ENCODE measurements at places on chromosomes 6 and 20.
A peak's percentile ranks its signal among the peaks of the same experiment; 100 is the strongest.

- DNase-seq = peak; percentile 25
- no peaks in the 10 kb centered on the region for H3K36me3 ChIP-seq
- peaks cover 72% of the 10 kb centered on the region for H3K4me1 ChIP-seq
- H3K4me3 ChIP-seq = no peak overlapping the region
Observed at GRCh38 chr20:50331469-50332363, 141.1 kb downstream of the CEBPB start.

DNA sequence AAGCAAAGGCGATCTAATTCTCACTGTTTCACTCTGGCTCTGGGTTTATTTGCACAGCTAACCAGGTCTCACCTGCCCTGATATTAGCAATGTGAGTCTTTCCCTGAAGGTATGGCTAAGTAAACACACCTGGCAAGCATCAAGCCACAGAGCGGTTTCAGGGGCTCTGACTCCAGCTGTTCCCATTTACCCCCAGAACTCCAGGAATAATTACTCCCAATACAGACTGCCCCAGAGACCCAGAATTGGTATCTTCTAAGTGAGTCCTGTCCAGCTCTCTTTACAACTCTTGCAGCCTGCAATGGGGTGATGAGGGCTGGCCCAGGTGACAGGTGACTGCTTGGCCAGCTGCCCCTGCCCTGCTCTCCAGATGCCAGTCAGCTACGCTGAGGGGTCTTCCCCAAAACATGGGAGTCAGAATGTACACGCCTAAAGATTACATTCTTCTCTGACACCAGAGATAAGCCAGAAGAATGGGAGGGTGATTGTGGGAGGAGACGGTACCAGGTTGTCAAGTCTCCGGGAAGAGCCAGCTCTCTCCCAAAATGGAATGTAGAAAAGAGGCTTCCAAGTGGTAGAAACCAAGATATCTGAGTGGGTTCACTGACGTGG is 4.9 kb upstream of the LRRN4 start:
- H3K4me3 ChIP-seq = no peak overlapping the region
- DNase-seq = no peak
- H3K4me1 ChIP-seq = peaks cover 60% of the 10 kb centered on the region

- H3K27me3 ChIP-seq = peaks cover 3% of the 10 kb centered on the region
- H3K27ac ChIP-seq = peak overlapping the region; percentile 59
- DNase-seq = no peak
- H3K4me1 ChIP-seq = peaks cover 50% of the 10 kb centered on the region
Observed at GRCh38 chr6:108942556-108943492, 94.6 kb downstream of the ARMC2 start.

DNA sequence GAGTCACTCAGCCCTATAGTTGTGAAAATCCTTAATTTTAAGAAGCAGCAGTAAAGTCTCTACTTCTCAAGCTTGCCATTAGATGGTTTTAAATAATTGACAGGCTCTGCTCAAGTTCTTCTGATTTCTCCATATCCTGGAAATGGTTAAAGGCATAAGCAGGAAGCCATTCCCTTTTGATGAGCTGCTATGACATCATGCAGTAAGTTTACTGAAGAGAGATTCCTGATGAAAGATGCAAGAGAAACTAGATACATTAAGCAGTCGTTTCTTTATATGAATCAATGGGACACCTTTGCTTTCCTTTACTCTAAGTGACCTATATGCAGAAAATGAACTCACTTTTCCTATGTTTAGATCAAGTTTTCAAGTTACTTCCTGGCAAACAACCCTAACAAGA is 9.8 kb downstream of the POPDC3 start:
- H3K4me3 ChIP-seq = no peak overlapping the region
- no peaks in the 10 kb centered on the region for H3K36me3 ChIP-seq
- no peak for DNase-seq
- H3K27ac ChIP-seq = no peak overlapping the region

GRCh38 chr20:62030357-62030756 is 35.3 kb downstream of the TAF4 start:
- H3K36me3 ChIP-seq = peaks cover 17% of the 10 kb centered on the region
- no peak overlapping the region for H3K4me3 ChIP-seq
- DNase-seq = no peak
- peaks cover 4% of the 10 kb centered on the region for H3K27me3 ChIP-seq
- no peak overlapping the region for H3K27ac ChIP-seq

GRCh38 chr20:44120676-44121425 is 66.1 kb downstream of the JPH2 start:
- peaks cover 44% of the 10 kb centered on the region for H3K4me1 ChIP-seq
- no peaks in the 10 kb centered on the region for H3K36me3 ChIP-seq
- no peak for DNase-seq
- H3K4me3 ChIP-seq = no peak overlapping the region
- peaks cover 3% of the 10 kb centered on the region for H3K27me3 ChIP-seq
- peak overlapping the region; percentile 87 for H3K27ac ChIP-seq

DNA sequence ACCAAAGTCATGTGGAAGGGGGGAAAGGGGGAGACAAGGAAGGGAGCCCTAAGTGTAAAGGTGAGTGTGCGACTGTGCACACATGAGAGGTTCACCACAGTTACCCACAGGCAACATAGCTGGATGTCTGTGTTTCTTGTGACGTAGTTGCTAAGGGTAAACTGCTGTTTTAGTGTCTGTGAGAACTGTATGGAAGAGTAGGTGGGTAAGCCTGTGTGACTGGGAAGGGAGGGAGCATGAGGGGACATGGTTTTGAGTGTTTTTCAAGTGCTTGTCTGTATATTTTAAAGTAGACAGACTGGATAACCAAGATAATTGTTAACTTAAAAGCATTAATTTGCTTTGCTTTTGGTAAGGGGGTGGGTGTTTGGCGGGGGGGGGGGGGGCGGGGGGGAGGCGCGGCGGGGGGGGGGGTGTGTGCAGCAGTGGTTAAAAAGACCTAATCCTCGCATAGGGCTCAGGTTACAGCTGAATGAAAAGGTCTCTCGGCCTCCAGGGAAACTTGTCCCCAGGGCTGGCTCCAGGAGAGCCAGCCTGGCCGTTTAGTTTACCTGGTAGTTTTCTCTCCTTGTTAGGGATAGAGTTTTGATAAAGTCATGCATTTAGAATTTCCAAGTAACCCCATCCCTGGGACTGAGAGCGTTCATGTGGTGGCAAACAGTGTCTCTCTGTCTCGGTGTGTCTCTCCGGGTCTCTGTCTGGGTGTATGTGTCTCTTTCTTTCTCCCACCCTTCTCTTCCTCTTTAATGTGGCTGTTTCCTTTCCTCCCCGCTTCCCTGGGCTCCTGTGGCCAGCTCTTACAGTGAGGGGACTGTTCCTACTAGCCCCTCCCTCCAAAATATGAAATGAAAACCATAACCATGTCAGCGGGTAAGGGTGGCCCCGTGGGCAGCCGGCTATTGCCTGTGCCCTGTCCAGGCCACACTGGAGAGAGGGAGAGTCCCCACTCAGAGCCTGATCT is 3.4 kb downstream of the SCUBE3 start:
- peak; percentile 22 for DNase-seq
- peaks cover 10% of the 10 kb centered on the region for H3K27me3 ChIP-seq
- peak overlapping the region; percentile 88 for H3K27ac ChIP-seq
- H3K4me1 ChIP-seq = peaks cover 77% of the 10 kb centered on the region
- H3K4me3 ChIP-seq = peak overlapping the region; percentile 89
- H3K36me3 ChIP-seq = peaks cover 5% of the 10 kb centered on the region

DNA sequence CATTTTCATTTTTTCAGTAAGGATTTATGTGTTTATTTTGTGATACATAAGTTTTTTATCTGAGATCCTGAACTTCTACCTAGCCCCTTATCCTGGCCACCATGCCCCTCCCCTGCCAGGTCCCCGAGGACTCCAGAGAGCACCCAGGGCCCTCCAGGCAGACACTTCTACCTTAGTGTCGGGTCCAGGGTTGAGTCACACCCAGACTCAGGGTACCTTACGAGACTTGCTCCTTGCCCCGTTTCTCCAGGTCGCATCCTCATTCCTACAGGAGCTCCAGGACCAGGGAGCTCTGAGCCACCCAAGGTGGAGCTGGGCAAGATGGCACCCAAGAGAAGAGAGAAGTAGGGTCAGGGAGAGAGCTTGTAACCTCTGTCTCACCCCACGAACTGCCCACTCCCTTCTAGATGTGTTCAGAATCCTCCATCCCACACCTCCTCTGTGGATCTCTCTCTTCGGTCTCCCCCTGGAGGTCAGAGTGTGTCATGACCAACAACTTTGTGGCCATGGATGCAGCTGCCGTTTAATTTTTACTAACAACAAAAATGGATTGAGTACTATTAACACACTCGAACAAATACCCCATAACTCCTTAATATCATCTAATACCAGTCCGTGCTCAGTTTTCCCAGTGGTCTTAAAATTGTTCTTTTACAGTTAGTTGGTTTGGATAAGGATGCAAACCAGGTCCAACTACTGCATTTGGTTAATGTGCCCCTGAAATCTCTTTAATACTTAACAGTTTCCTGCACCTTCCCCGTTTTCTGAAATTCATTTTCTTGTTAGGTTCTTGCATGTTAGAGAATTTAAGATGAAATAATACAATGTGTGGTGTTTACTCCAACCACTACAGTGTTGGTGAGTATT is 130.6 kb upstream of the INSM1 start:
- H3K4me3 ChIP-seq = no peak overlapping the region
- no peaks in the 10 kb centered on the region for H3K4me1 ChIP-seq
- DNase-seq = peak; percentile 54
- H3K36me3 ChIP-seq = no peaks in the 10 kb centered on the region

DNA sequence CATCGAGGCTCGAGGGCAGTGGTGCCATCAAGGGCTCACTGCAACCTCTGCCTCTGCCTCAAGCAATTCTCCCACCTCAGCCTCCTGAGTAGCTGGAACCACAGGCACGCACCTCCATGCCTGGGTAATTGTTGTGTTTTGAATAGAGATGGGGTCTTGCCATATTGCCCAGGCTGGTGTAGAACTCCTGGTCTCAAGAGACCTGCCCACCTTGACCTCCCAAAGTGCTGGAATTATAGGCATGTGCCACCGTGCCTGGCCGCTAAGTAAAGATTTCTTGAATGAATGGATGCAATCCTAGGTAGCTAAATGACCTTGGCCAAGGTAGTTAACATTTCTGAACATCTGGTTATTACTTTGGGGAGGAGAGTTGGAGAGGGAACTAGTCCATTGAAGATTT is 7.4 kb downstream of the SCAF8 start:
- peaks cover 35% of the 10 kb centered on the region for H3K4me1 ChIP-seq
- no peak for DNase-seq
- H3K36me3 ChIP-seq = peaks cover 56% of the 10 kb centered on the region
- H3K27ac ChIP-seq = peak overlapping the region; percentile 52
- no peaks in the 10 kb centered on the region for H3K27me3 ChIP-seq
- H3K4me3 ChIP-seq = no peak overlapping the region

GRCh38 chr6:79586548-79586947 is 44.6 kb upstream of the SH3BGRL2 start:
- H3K27me3 ChIP-seq = no peaks in the 10 kb centered on the region
- H3K27ac ChIP-seq = peak overlapping the region; percentile 63
- H3K4me3 ChIP-seq = no peak overlapping the region
- H3K4me1 ChIP-seq = no peaks in the 10 kb centered on the region

DNA sequence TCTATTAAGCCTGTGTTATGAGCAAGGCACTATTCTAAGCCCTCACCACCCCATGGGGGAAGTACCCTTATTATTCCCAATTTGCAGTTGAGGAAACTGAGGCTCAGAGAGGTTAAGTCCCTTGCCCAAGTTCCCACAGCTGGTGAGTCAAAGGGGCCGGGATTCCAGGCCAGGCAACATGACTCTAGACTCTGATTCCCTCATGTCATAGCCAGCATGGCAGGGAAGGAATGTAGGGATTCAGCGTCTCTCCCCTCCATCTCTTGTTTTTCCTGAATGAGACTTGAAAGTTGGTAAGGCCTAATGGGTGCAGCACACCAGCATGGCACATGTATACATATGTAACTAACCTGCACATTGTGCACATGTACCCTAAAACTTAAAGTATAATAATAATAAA is 6.7 kb downstream of the C6orf132 start:
- no peak for DNase-seq
- peaks cover 4% of the 10 kb centered on the region for H3K36me3 ChIP-seq
- H3K4me1 ChIP-seq = peaks cover 45% of the 10 kb centered on the region
- H3K4me3 ChIP-seq = no peak overlapping the region

- H3K36me3 ChIP-seq = no peaks in the 10 kb centered on the region
- H3K27me3 ChIP-seq = peaks cover 34% of the 10 kb centered on the region
- no peak for DNase-seq
- H3K4me1 ChIP-seq = peaks cover 8% of the 10 kb centered on the region
- H3K27ac ChIP-seq = no peak overlapping the region
Observed at GRCh38 chr6:34196833-34197195, 39.9 kb upstream of the HMGA1 start.

DNA sequence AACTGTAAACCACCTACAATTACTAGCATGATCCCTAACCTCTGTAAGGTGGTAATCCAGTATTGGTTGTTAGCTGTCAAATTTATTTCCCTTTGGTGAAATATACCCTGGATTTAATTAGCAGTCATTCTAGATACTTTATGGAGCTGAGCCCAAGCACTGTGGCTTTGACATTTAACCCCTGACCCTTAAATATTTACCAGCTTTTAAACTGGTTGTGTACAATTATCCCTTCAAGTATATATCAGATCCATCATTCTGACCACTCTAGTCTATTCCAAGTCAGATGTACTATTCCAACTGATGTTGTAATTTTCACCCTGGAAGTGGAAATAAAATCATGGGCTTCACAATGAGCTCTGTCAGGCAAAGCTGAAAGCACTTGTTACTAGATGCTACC is 229.6 kb downstream of the FOXC1 start:
- no peak overlapping the region for H3K4me3 ChIP-seq
- no peaks in the 10 kb centered on the region for H3K36me3 ChIP-seq
- peaks cover 14% of the 10 kb centered on the region for H3K4me1 ChIP-seq
- peaks cover 8% of the 10 kb centered on the region for H3K27me3 ChIP-seq

DNA sequence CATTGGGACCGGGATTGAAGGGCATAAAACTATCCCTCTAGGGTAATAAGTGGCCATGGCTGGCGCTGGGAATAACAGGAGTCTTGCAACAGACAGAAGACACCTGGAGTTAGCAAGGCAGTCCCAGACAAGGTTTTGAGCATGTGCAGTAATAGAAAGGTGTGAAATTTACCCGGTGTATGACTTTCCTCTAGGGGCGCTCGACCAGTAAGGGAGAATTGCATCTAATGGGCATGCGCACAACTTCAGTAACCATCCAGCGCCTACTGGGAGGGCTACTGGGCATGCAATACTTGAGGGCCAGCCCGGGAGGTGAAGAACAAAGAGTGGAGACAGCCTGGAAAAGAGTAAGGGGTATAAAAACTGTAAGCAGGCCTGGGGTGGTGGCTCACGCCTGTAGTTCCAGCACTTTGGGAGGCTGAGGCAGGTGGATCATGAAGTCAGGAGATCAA is 32.7 kb downstream of the SERPINB6 start:
- H3K27me3 ChIP-seq = peaks cover 6% of the 10 kb centered on the region
- no peaks in the 10 kb centered on the region for H3K36me3 ChIP-seq
- peaks cover 12% of the 10 kb centered on the region for H3K4me1 ChIP-seq
- no peak overlapping the region for H3K4me3 ChIP-seq

- H3K4me3 ChIP-seq = no peak overlapping the region
- peak overlapping the region; percentile 88 for H3K27ac ChIP-seq
- peak; percentile 7 for DNase-seq
- H3K4me1 ChIP-seq = peaks cover 35% of the 10 kb centered on the region
Observed at GRCh38 chr6:95681736-95682135, 104.4 kb downstream of the MANEA start.
